ENCODE measurements at places on chromosomes 6 and 20. TPM values are rescaled to one million over a fixed set of nuclear protein-coding genes. Genes with fewer than 3 reads are reported as not detected.
A peak's percentile ranks its signal among the peaks of the same experiment; 100 is the strongest.

The SLC22A16 gene
- total RNA-seq: not detected

The DNAH8 gene
- total RNA-seq: not detected

The RNF39 gene
- total RNA-seq: 18.2 TPM

The CNBD2 gene
- 2.7 TPM for total RNA-seq

The GSTA3 gene
- not detected for total RNA-seq

The PLG gene
- not detected for total RNA-seq

The SLC17A3 gene
- not detected for total RNA-seq

The TDP2 gene
- total RNA-seq: 28.7 TPM

The REM1 gene
- 4.4 TPM for total RNA-seq

The FRS3 gene
- total RNA-seq: 4.4 TPM

The PRPH2 gene
- not detected for total RNA-seq

DNA sequence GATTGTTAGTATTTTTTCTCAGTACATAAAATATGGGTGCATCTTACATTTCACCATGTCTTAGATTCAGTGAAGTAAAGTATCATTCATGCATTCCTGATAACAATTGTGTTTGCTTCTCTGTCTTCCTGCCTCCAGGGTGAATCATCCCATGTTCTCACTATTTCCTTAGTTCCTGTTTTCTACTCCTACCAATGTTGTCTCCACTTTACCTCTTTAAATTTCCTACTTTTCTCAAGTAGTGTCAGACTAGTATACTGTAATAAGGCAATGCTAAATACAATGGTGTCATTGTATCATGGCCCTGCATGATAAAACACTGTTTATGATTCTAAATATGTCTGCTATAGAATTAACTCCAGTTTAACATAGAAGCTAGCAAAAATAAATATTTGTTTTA, 37.4 kb upstream of the GABRR1 start:
- no peaks in the 10 kb centered on the region for H3K27me3 ChIP-seq
- DNase-seq: no peak
- no peaks in the 10 kb centered on the region for H3K4me1 ChIP-seq
- no peak overlapping the region for H3K4me3 ChIP-seq

DNA sequence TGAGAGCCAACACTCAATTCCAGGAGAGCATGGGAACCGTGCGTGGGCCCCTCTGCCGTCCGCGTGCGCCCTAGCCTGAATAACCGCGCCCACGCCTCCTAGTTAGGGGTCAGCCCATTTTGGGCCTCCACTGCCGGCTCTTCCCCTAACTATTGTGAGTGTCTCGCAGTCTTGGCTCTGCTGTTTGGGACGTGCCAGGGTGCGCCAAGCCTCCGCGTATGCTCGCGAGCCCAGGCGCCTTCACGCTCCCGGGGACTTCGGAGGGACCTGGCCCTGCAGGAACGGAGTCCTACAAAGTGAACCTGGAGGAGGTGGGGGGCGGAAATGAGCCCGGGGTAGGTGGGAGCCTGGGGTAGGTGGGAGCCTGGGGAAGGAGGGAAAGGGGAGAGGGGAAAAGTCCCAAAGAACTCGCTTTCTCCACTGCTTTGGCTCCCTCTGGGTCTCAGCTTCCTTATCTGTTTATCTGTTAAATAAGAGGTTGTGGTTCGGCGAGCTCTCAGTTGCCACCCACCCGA, 873 bp upstream of the GCM2 start:
- no peak for DNase-seq
- H3K27me3 ChIP-seq: peaks cover 32% of the 10 kb centered on the region
- H3K27ac ChIP-seq: no peak overlapping the region
- H3K4me3 ChIP-seq: no peak overlapping the region
- peaks cover 25% of the 10 kb centered on the region for H3K4me1 ChIP-seq

- H3K4me1 ChIP-seq: no peaks in the 10 kb centered on the region
Observed at GRCh38 chr6:166781331-166781730, 154.3 kb upstream of the RPS6KA2 start.

GRCh38 chr20:41573955-41574354, 44.2 kb downstream of the CHD6 start:
- no peaks in the 10 kb centered on the region for H3K27me3 ChIP-seq
- no peaks in the 10 kb centered on the region for H3K36me3 ChIP-seq
- DNase-seq: no peak
- H3K4me3 ChIP-seq: no peak overlapping the region
- no peak overlapping the region for H3K27ac ChIP-seq

DNA sequence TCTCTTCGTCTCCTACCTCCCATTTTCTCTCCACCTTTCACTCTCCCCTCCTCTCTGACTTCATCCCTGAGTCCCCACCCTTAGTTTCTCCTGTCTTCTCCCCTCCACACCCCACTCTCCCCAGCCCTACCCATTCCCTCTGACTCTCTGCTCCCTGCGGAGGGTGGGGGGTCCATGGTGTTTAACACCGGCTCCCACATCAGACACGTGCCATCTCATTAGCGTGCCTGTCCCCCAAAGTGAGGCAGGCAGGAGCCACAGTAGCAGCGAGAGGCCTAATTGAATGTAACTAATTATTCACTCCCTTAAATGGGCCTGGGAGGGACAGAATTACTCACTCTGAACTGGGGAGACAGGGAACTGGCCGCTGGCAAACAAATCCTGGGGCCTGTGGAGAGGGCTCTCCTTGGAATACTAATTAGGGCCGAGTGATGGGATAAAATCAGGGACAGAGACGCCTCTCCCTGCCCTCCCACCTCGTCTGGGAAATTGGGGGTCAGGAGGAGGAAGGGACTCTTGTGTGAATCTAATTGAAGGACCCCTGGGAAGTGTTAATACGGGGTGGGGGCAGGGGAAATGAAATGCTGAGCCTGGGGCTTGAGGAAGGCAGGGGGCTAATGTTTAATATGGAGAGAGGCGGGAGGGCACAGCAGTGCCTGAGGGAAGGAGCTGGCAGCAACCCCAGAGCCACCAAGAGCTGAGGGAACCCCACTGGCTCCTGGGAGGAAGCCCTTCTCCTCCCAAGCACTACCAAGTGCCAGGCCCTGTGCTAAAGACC, 17.9 kb downstream of the CD40 start:
- H3K27ac ChIP-seq: no peak overlapping the region
- no peak overlapping the region for H3K4me3 ChIP-seq
- no peak for DNase-seq
- H3K36me3 ChIP-seq: no peaks in the 10 kb centered on the region

- no peak for DNase-seq
- H3K36me3 ChIP-seq: no peaks in the 10 kb centered on the region
- H3K4me3 ChIP-seq: no peak overlapping the region
- H3K27me3 ChIP-seq: no peaks in the 10 kb centered on the region
Observed at GRCh38 chr20:54134445-54135220, 39.2 kb downstream of the CYP24A1 start.

GRCh38 chr20:910870-911770, 5.0 kb downstream of the ANGPT4 start:
- H3K27ac ChIP-seq: no peak overlapping the region
- DNase-seq: no peak
- H3K36me3 ChIP-seq: no peaks in the 10 kb centered on the region
- H3K4me3 ChIP-seq: no peak overlapping the region
- no peaks in the 10 kb centered on the region for H3K27me3 ChIP-seq

- no peak for DNase-seq
- H3K27ac ChIP-seq: no peak overlapping the region
- no peak overlapping the region for H3K4me3 ChIP-seq
- H3K27me3 ChIP-seq: no peaks in the 10 kb centered on the region
- H3K36me3 ChIP-seq: no peaks in the 10 kb centered on the region
- H3K4me1 ChIP-seq: peaks cover 12% of the 10 kb centered on the region
Observed at GRCh38 chr20:38222231-38222922, 38.2 kb downstream of the KIAA1755 start.

DNA sequence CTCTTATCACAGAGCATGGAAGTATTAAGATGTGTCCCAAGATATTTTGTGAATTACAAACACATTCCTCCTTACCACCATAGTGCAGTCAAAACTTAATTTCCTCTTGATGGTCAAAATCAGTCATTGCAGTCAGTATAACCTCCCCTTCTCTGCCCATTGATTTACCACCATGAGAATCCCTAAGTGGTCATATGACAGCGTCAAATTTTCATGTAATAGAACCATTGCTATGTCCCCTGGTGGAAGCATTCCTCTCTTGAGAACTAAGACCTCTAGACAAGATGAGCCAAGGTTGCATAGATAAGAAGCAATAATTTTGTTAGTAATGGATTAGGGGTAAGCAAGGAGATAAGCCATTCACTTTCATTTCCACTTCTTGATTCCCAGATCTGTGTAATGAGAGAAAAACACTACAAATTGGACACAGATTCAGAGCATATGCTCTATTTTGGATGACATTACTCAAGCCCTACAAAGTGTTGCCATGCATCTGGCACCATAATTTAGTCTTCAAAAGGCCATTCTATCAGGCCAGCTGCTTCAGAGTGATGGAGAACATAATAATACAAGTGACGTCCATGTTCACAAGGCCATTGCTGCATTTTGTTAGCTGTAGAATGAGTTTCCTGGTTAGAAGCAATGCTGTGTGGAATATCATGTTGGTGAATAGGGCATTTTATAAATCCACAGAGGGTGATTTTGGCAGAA, 49.6 kb upstream of the PDE7B start:
- H3K36me3 ChIP-seq: no peaks in the 10 kb centered on the region
- no peak for DNase-seq
- no peaks in the 10 kb centered on the region for H3K4me1 ChIP-seq
- H3K27ac ChIP-seq: no peak overlapping the region
- no peaks in the 10 kb centered on the region for H3K27me3 ChIP-seq

DNA sequence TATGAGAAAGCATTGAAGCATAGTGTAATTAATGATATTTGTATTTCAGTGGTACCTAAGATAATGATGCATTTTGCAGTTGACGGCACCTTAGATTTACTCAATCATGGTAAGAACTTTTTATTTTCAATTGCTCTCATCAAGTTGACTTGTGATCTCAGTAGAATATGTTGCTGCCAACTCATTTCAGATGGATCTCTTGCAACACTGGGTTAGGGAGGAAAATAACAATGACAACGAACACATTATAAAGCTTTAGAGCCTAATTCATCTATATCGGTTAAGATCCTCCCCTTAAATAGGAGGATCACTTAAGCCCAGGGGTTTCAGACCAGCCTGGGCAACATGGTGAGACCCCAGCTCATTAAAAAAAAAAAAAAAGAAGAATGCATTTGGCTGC, 18.0 kb upstream of the TBC1D22B start:
- no peak for DNase-seq
- H3K4me1 ChIP-seq: peaks cover 37% of the 10 kb centered on the region
- no peaks in the 10 kb centered on the region for H3K36me3 ChIP-seq
- H3K27ac ChIP-seq: peak overlapping the region; percentile 76

GRCh38 chr20:33183312-33183711, 15.4 kb downstream of the BPIFA2 start:
- H3K27me3 ChIP-seq: no peaks in the 10 kb centered on the region
- no peak overlapping the region for H3K27ac ChIP-seq
- H3K4me3 ChIP-seq: no peak overlapping the region
- no peaks in the 10 kb centered on the region for H3K36me3 ChIP-seq
- H3K4me1 ChIP-seq: no peaks in the 10 kb centered on the region
- DNase-seq: no peak

- no peaks in the 10 kb centered on the region for H3K27me3 ChIP-seq
- no peak overlapping the region for H3K27ac ChIP-seq
- H3K4me1 ChIP-seq: peaks cover 46% of the 10 kb centered on the region
- H3K36me3 ChIP-seq: peaks cover 21% of the 10 kb centered on the region
Observed at GRCh38 chr6:145809211-145809610, 5.4 kb downstream of the FBXO30 start.

- H3K27me3 ChIP-seq: no peaks in the 10 kb centered on the region
- DNase-seq: no peak
- H3K4me3 ChIP-seq: no peak overlapping the region
Observed at GRCh38 chr20:54118220-54119001, 48.0 kb upstream of the BCAS1 start.

GRCh38 chr6:20306491-20306890, 94.2 kb upstream of the MBOAT1 start:
- H3K27me3 ChIP-seq: no peaks in the 10 kb centered on the region
- H3K36me3 ChIP-seq: no peaks in the 10 kb centered on the region
- no peak overlapping the region for H3K4me3 ChIP-seq
- H3K27ac ChIP-seq: no peak overlapping the region

GRCh38 chr6:44068607-44069296, 58.5 kb downstream of the MRPL14 start:
- no peak for DNase-seq
- H3K27me3 ChIP-seq: no peaks in the 10 kb centered on the region
- H3K4me1 ChIP-seq: peaks cover 35% of the 10 kb centered on the region
- no peak overlapping the region for H3K27ac ChIP-seq

DNA sequence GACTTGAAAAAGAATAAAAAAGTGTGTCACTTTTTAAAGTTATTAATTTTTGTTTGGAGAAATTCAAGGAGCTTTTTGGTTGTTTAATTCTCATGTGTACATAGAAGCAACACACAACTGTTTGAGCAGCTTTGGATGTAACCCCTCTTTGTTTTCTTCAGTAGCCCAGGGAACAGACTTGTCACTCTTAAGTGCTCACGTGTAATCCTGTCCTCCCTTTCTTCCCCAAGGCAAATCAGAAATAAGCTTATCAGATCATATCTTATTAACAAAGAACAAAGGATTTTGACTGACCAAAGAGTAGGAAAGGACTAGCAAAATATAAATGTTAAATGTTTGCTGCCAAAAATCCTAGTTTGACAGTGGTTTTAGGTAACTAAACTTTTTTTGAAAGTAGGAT, 7.3 kb upstream of the FLRT3 start:
- H3K36me3 ChIP-seq: no peaks in the 10 kb centered on the region
- no peak overlapping the region for H3K27ac ChIP-seq
- H3K27me3 ChIP-seq: no peaks in the 10 kb centered on the region

GRCh38 chr6:159686040-159686439, 7.0 kb downstream of the SOD2 start:
- H3K36me3 ChIP-seq: peaks cover 6% of the 10 kb centered on the region
- no peaks in the 10 kb centered on the region for H3K27me3 ChIP-seq
- DNase-seq: no peak
- H3K27ac ChIP-seq: no peak overlapping the region
- H3K4me3 ChIP-seq: no peak overlapping the region
- peaks cover 79% of the 10 kb centered on the region for H3K4me1 ChIP-seq

DNA sequence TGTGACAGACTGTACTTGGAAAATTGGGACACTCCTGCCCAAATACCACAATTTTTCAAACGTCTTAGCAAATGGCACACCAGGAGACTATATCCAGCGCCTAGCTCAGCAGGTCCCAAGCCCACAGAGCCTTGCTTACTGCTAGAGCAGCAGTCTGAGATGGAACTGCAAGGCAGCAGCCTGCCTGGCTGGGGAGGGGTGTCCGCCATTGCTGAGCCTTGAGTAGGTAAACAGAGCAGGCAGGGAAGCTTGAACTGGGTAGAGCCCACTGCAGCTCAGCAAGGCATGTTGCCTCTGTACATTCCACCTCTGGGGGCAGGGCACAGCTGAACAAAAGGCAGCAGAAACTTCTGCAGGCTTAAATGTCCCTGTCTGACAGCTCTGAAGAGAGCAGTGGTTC, 1003.3 kb upstream of the MAP3K7 start:
- H3K27me3 ChIP-seq: no peaks in the 10 kb centered on the region
- H3K4me3 ChIP-seq: no peak overlapping the region
- no peak for DNase-seq
- no peaks in the 10 kb centered on the region for H3K36me3 ChIP-seq

DNA sequence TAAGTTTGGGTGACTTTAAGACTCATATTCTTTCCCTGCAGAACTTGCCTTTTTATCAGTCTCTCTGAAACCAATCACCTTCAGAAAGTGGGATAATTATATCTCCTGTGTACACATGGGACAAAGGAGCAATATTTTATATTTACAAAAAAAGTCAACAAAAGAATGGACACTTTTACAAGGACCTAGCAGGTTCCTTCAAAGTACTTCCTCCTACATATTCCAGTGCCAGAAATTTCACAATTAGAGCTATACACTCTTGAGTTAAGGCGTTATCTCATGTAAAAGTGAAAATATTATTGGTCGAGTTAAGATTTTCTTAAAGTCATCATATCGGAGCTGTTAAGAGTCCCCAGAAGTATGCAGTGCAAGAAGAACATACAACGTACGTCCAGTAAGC, 98.9 kb upstream of the MAFB start:
- H3K27me3 ChIP-seq: no peaks in the 10 kb centered on the region
- H3K4me1 ChIP-seq: no peaks in the 10 kb centered on the region
- no peaks in the 10 kb centered on the region for H3K36me3 ChIP-seq
- H3K27ac ChIP-seq: no peak overlapping the region
- H3K4me3 ChIP-seq: no peak overlapping the region
- DNase-seq: no peak

Data from vagina (tissue), 2 donors.